H54 (cell line): ENCODE measurements at places on chromosomes 4 and X.

DNA sequence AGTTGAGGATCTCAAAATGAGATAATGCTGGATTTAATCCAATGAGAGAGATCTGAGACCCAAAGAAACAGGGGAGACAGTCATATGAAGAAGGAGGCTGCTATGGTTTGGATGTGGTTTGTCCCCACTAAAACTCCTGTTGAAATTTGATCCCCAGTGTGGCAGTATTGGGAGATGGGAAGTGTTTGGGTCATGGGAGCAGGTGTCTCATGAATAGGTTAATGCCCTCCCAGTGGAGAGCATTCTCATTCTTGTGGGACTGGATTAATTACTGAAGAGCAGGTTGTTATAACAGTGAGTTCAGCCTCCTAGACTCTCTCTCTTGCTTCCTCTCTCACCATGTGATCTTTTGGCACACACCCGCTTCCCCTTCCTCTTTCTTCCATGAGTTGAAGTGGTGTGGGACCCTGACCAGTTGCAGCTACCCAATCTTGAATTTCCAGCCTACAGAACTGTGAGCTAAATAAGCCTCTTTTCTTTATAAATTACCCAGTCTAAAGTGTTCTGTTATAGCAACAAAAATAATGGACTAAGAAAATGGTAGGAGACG, 70.3 kb downstream of the PPEF2 start:
- no peak for DNase-seq

DNA sequence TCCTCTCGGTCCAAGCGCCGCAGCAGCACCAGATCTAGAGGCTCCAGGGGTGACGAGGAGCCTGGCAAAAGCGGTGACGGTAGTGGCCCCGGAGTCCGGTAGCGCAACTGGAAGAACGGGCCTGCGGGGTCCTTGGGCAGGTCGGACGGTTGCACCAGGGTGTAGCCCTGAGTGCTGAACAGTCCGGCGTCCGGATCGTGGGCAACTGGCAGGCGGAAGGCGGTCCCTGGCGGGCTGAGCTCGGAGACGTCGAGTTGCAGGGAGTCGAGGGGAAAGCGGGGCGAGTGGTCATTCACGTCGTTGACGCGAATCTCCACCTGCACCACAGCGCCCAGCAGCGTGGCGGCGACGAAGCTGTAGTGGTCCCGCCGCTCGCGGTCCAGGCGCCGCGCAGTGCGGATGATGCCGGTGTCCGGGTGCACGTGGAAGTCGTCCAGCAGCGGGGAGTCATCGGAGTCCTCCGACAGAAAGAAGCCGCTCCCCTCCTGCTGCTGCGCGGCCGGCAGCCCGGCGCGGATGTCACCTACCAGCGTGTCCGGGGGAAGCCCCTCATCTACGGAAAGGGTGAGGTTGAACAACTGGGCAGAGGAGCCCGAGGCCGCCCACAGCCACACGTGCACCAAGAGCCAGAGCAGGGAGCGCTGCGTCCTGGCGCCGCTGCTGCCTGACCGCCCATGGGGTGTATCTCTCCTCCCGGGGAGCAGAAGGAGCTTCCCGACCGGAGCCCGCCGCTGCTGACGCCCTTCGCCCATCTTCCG, 837 bp downstream of the DCHS2 start:
- no peak for DNase-seq

- peak; percentile 91 for DNase-seq
Measured at GRCh38 chr4:2843263-2843940, at the start of gene ADD1. Gene ADD1, plus strand, starts transcription at chr4:2843844. Its CDS starts 32,072 bp downstream, at chr4:2875916.

- no peak for DNase-seq
Measured at GRCh38 chr4:106971636-106972035, 64.5 kb downstream of the DKK2 start.

GRCh38 chrX:51026862-51027261, 116.3 kb downstream of the BMP15 start:
- no peak for DNase-seq

DNA sequence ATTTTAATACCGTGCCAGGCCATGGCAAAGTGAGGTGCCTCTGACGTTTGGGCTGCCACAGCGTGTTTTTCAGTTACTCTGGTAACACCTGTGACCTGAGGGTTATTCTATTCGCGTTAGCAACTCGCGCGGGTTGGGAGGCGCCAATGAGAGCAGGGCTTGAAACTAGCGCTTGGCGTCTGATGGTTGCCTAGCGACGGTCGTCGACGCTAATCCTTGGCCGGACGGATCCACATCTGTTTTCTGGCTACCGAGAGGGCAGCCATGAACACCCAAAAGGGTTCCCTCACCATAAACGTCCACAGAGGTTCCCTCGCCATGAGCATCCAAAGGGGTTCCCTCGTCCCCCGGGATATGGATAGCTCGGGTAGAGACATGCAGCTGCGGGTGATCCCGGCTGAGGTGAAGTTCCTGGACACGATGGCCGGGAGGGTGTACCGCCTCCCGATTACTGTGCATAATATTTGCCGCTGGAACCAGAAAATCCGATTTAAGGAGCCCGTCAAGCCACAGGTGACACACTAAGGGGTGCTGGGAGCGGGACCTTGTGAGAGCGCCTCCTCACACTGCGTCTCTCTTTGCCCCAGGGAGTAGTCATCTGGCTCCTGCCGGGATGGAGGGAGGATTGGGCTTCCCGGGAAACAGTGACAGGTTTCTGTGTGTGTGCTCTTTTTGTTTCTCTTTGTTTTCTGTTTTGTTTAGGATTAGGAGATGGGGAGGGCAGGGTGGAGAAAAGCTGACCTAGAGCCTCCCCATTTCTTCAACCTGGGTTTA, at the start of gene CFAP47:
Gene CFAP47, plus strand, starts transcription at position 199 of the 774 bp plus-strand sequence. Its CDS starts 66 bp downstream, at position 265.
- DNase-seq, result no peak

DNA sequence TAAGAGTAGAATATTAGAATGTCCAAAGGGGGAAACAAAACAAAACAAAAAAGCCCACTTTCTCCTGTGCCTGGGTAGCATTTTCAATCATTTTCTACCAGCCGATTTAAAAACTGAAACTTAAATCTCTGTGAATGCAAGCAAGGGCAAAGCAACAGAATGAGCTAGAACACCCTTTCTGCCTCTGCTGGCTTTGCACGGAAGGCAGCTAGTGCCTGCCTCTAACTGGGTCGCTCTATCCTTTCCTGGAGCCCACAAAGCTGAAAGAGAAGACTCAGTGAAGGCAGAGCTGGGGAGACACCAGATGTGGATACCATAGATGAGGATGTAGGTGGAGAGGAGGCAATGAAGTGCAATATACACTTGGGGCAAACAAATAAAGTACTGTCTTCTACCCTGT, 248.9 kb upstream of the TTC29 start:
- no peak for DNase-seq

- DNase-seq, result no peak
Measured at GRCh38 chr4:103171006-103171405, 27.1 kb downstream of the CENPE start.

DNA sequence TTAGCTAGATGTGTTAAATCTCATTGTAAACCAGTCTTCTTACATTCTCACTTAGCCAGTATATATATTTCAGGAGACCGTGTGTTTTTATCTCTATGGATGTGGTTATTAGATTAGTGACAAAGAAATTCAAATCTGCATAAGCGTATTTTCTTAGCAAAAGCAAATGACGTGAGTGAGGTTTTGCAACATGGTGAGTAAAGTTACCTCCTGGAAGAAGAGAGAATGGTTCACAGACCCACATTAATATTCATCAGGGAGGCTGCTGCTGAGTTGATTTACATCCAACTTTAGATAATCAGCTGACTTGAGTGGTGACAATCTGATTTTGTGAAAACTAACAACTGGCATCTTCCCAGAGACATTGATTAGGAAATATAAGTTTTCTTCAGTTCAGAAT, 589.9 kb upstream of the GALNT7 start:
- no peak for DNase-seq

DNA sequence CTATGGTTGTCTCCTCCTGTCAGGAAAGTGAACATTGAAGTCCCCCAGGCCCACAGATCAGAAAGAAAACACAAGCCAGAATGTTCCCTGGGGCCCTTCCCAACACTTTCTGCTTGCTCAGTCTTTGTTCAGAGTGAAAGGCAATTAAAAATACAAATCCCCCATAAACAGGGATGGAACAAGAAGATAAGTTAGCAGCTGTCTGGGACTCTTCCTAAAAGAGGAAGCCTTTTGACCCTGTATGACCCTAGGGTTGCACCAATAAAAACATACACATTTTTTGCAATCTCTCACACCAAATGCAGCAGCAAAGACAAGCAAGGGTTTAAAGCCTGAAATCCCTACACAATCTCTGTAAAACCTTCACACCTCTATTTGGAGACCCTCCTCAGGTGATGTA, 22.6 kb downstream of the IRF2 start:
- no peak for DNase-seq

GRCh38 chr4:166165829-166166420, 292.9 kb downstream of the TLL1 start:
- peak; percentile 4 for DNase-seq

DNA sequence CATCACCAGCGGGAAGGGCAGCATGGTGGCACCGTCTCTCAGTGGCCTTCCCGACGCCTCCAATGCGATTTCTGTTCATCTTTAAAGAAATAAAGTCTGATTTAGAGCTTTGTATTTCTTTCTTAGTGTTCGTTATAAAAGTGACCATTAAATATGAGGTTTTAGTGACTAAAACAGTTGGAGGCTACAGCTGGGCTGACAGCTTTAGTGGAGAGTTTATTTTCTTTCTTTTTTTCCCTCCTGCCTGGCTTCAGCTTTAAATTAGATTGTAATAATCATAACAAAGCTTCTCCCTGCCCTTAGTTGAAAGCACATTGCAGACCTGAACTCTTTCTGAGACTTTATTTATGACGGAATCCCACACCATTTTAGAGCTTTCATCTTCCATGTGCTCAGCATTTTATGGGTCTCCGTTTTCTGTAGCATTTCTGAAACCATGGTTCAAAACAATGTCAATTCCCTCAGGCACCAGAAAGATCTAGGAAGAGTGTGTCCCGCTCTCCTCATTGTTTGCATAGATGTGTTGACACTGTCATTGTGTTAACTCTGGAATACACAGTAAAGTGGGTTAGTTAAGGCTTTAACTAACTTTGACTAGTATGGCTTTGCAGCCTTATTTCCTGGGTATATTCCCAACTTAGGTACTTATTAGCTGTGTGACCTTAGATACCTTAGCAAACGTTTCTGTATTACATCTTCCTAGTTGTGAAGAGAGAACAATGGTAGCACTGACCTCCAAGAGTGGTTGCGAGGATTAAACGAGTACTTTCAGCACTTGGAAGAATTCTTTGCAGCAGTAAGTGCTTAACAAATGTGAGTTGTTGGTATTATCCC, 97.4 kb upstream of the PGRMC2 start:
- DNase-seq, result no peak

DNA sequence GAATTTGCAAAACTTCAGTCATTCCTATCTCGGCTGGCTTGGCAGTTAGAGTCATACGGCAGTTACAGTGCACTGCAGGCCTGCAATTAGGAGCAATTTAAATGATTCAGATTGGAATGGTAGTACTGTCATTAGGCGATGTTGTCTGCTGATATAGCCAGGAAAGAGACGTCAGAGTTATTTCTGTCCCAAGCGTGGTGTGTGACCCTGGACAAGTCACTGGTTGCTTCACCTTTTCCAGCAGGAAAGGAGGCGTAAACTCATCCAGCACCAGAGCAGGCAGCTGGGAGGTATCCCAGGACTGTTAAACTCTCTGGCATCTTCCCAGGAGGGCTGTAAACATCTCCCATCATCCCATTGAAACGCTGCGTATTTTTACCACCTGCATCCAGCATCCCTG, 836 bp upstream of the LNX1 start:
- no peak for DNase-seq

DNA sequence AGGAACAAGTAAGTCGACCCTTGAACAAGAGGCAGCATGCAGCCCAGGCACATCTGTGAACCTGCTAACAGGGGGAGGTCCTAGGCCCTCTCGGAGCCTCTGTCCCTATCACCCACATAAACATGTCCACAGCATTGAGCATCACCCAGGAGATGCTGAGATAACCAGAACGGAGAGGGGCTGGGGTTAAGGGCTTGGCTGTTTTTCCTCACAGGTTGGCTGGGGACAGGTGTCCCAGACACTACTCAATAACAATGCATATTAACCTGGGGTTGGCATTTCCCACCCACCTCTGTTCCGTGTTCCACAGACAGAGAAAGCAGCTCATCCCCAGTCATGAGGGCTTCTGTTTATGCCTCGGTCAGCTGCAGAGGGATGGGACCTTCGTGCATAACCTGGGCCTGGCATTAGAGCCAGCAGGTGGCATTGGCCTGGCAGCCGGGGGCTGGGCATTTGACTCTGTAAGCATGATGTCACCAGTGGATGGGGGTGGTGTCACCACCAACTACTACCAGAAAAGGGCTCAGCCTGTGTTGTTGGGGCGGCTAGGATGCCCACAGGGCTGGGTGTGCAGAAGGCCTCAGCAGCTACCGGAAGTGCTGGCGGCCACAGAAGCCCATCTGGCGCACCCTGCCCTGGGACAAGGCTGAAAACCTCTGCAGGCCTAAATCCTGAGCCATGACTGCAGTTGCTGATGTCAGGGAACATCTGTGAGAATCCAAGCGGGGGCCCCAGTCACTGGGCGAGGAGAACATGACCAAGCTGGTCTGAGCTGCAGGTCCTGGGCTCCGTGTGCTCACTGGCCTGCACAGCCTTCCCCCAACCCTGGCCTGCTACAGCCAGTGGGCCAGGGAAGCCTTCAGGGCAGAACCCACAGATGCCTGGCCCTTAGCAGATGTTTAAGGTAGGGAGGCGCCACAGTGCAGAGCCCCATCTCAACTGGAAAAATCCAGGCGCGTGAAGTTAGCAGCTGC, 351.4 kb downstream of the NR3C2 start:
- no peak for DNase-seq

DNA sequence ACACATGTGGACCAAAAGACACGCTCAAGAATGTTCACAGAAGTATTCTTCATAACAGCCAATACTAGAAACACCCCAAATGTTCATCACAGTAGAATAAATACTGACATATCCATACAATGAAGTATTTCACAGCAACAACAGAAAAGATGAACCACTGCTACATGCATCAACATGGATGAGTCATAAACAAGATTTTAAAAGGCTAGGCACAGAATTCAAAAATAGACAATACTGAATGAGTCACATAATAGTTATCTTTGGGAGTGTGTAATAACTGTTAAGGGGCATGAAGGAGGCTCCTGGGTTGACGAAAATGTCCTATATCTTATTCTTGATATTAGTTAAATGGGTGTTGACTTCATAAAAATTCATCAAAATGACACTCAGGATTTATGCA, 43.5 kb downstream of the CLOCK start:
- DNase-seq, result peak; percentile 9

GRCh38 chr4:39933671-39934590, 43.8 kb downstream of the PDS5A start:
- no peak for DNase-seq

DNA sequence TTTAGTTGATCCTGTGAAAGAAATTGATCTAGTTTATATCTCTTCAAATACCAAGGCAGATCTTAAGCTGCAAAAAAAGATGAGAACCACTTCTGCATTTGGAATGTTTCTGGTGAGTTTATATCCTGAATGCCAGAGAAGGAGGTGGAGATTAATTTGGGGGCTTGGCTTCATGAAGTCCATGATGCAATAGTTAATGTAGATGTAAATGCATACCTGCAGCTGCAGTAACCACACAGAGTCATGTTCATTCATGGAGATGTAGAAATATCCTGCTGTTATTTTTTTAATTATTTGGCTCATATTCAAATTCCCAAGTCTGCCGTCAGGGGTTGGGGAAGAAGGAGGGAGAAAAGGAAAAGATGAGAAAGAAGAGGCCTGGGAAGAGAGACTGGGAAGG, at the start of gene SULT1E1:
Gene SULT1E1, minus strand, starts transcription at position 94 of the 400 bp plus-strand sequence. CDS start 2,501 bp downstream, outside the sequence.
- no peak for DNase-seq

- no peak for DNase-seq
Measured at GRCh38 chr4:14337892-14338584, 664.2 kb upstream of the CPEB2 start.

- DNase-seq, result no peak
Measured at GRCh38 chr4:36322921-36323354, 41.5 kb downstream of the DTHD1 start.

- DNase-seq, result no peak
Measured at GRCh38 chr4:6239486-6239885, 30.2 kb upstream of the WFS1 start.
